ENCODE measurements at places on chromosomes 1 and 21. TPM values are rescaled to one million over a fixed set of nuclear protein-coding genes. Genes with fewer than 3 reads are reported as not detected.

Gene RGS8
- under 0.01 TPM for total RNA-seq

Gene CBR3
- 41.7 TPM for total RNA-seq

Gene OR14K1
- not detected for total RNA-seq

GRCh38 chr1:224170748-224171478 lies 12.1 kb upstream of the DEGS1 start:
- DNase-seq, result peak; percentile 49

Gene SLC25A44
- 8.3 TPM for total RNA-seq

Gene KRTAP21-2
- not detected for total RNA-seq

Gene INTS3
- 18.4 TPM for total RNA-seq

DNA sequence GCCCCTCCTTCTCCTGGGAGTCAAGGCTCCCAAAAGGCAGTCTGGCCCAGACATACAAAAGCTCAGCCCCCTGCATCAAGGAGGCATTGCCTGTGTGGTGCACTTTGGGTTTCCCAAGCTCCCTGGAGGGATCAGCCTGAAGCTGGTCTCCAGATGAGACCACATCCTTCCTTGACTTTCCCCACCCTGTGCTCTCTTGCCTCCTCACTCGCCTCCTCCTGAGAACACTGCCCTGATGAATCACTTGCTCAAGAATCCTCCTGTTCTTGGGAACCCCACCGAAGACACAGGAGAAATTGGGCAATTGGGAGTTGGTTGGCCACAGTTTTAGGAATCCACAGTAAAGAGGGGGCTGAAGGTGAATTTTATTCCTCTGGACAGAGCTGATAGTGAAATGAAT lies 34.8 kb upstream of the LYST start:
- DNase-seq, result peak; percentile 83

Gene UBXN10
- total RNA-seq, result 0.10 TPM

DNA sequence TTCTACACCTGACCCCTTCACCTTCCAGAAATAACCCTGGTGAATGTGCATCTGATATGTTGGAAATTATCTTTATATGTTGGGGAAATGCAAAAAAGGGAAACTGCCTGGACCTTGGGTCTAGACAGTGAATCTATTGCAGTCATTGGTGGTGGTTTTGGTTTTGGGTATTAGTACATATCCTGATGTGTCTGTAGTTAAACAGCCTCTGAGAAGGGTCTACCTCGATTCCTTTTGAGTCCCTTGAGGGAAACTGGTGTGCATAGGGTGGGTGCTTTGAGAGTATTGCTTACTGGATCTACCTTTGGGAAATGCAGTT lies 127.3 kb upstream of the KIAA0040 start:
- no peak for DNase-seq

DNA sequence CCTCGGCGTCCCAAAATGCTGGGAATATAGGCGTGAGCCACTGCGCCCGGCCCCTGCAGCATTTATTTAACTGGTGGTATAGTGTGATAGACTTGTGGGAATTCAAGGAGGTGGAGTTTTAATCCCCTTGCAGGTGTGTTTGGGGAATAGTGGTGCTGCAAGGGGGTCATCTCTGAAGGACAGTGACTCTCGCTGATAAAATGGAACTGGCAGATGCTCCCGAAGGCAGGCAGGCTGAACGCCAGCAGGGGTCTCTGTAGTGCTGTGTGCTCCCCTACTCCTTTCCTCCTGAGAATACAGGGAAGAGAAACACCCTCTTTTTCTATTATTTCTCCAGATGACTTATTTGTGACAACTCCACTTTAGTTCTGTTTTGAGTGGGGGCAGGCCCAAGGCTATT lies 4.0 kb downstream of the OSCP1 start:
- peak; percentile 15 for DNase-seq

Gene UBE2U
- total RNA-seq, result not detected

Gene TMEM240
- not detected for total RNA-seq

Gene SLC19A2
- total RNA-seq, result 8.4 TPM

- peak; percentile 54 for DNase-seq
Measured at GRCh38 chr21:45983981-45984551, 2.5 kb downstream of the COL6A1 start.

Gene RTCA
- total RNA-seq, result 42.8 TPM

GRCh38 chr1:160149716-160150115 lies 1.7 kb upstream of the ATP1A4 start:
- DNase-seq, result no peak

Gene ZMPSTE24
- 61.9 TPM for total RNA-seq

GRCh38 chr1:7567376-7567775 lies 203.7 kb upstream of the VAMP3 start:
- DNase-seq, result no peak

Gene CCNL2
- 62.8 TPM for total RNA-seq

DNA sequence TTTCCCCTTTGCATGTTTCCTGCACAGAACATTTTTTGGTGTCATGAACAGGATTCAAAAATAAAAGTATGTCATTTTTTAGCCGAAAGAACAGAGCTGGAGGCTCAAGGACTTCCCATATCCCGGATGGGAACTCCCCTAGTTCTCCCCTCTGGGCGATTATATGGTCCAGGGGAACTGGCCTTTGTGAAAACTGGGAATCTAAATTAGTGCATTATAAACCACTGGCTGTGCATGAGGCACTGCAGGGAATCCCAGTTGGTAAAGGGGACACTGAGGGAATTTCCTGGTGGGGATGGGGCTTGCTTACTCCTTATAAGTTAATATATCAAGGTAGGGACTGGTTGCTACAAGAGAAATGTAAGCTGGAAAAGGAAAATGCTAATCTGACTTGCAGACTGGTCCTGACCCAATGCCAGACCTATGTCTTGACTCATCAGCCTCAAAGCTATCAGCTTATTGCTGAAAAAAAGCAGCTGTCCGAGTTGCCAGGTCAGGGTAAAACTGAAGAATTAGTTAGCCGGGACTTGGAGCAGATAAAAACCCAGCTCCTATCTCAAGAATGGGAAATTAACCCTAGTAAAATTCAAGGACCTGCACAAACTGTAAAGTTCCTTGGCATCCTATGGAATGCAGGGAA lies 122.6 kb downstream of the FCRL5 start:
- peak; percentile 69 for DNase-seq

GRCh38 chr1:226487921-226488320 lies 60.6 kb upstream of the STUM start:
- no peak for DNase-seq

Gene TINAGL1
- total RNA-seq, result 7.0 TPM

- DNase-seq, result peak; percentile 31
Measured at GRCh38 chr1:173914366-173914871, 2.7 kb downstream of the SERPINC1 start.

DNA sequence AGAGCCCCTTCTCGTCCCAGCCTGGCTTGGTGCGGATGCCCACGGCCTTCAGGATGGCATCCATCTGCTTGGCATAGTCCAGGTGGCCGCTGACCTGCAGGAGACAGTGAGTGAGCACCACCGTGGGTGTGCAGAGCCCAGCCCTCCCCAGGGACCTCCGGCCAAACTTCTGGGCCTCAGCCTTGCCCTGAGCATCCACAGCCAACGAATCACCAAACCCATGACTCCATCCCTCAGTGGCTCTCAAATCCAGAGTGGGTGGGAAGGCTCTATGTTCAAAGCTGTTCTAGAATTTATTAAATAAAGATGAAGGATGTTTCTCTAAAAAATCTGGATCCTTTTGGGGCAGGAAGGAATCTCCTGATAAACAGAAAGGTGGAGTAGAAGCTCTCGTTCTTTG lies 18.7 kb downstream of the HTR6 start:
- DNase-seq, result no peak

- DNase-seq, result no peak
Measured at GRCh38 chr1:226436855-226437491, 29.1 kb upstream of the PARP1 start.

GRCh38 chr1:231750818-231751362 lies 124.3 kb downstream of the DISC1 start:
- no peak for DNase-seq

Gene AMIGO1
- 3.4 TPM for total RNA-seq

GRCh38 chr1:189693140-189693539 lies 784.5 kb downstream of the BRINP3 start:
- no peak for DNase-seq

- DNase-seq, result no peak
Measured at GRCh38 chr1:152197361-152197941, 26.5 kb downstream of the HRNR start.

DNA sequence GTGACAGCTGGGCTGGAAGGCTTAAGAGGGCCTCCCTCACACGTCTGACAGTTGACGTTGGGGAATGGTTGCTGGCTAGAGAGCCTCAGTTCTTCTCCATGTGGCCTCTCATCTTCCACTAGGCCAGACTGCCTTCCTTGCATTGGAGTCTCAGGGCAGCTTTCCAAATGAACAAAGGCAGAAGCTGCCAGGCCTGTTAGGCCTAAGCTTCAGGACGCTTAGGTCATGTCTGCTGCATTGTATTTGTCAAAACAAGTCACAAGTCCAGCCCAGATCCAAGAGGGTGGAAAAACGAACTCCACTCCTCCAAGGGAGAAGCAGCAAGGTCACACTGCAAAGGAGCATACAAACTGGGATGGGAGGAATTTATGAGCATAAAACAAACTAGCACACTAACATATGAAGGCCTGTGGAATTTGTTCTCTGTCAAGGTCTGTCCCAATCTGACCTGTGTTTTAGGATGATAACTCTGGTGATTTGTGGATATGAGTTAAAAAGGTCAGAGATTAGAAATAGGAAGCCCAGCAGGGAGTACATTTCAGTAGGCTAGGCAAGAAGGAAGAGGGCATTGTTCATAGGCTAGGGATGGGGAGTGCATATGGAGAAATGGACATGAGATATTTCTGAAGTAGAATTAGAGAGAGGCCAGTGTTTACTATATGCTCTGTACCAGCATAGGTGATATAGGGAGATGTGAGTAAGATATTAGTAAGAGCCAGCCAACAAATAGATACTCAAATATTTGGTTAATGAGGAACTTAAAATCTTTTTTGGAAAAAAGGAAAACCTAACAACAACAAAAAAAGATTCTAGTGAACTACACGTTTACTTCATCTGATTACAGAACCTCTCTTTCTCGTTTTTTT lies 29.1 kb upstream of the CNN3 start:
- no peak for DNase-seq

- no peak for DNase-seq
Measured at GRCh38 chr1:79741720-79742421, 735.3 kb upstream of the ADGRL4 start.

- peak; percentile 84 for DNase-seq
Measured at GRCh38 chr1:182235952-182236650, 155.5 kb downstream of the GLUL start.

- DNase-seq, result no peak
Measured at GRCh38 chr1:182977480-182977879, 24.5 kb upstream of the SHCBP1L start.

DNA sequence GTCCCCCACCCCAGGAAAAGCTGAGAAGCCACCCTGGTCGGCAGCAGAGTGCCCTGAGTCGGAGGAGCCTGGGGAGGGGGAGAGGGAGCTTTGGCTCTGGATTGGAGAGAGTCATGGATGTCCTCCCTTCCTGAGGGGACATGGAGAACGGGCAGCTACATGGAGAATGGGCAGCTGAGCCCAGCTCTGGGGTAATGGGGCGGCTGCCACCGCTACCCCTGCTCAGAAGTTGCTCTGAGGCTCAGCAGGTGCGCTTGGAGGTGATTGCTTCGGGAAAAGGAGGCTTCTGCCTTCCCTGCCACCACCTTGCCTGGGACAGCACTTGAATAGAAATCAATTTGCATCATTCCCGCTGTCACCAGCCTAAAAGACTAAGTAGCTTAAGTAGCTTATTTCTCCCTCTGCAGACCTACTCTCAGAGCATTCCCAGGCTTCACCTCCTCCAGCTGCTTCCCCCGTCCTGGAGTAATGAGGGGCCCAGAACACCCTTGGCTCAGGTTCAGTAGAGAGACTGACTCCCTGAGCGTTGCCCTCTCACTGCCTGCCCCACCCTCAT lies 8.3 kb downstream of the DISP3 start:
- no peak for DNase-seq

Gene OSCP1
- total RNA-seq, result 11.9 TPM

GRCh38 chr1:25669781-25670567 lies 53.4 kb downstream of the MAN1C1 start:
- no peak for DNase-seq

DNA sequence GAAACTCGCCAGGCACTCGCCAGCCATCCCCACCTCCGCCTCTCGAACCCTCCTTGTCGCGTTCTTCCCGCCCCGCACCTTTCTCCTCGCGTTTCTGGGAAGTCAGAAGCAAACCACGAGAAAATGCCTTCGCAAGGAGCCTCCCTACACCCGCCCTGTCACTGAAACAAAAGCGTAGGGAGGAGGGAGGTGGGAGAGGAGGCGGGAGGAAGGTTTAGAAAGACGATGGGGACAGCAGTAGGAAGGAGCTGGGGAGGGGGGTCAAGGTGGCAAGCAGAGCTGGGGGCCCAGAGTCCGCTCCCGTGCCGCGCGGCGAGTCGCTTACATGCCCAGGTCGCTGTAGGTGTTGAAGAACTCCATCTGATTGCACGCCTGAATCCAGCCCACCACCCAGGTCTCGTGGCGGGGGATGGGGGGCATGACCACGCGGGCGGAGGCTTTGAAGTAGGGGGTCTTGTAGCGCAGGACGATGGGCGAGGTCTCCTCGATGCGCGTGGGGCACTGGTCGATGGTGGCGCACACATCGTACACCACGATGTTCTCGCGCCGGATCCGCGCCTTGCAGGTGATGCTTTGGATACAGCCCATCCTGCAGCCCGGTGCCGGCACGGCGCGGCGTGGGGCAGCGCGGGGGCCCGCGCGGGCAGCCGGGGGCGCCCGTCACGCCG lies 1.0 kb downstream of the FAM78B start:
- DNase-seq, result no peak

Measured in RPMI7951 (cell line).